NCI-H2081 treated with DMSO at 0.1 percent for 48 hours (cell line): ENCODE measurements at places on chromosomes 12 and 14.

DNA sequence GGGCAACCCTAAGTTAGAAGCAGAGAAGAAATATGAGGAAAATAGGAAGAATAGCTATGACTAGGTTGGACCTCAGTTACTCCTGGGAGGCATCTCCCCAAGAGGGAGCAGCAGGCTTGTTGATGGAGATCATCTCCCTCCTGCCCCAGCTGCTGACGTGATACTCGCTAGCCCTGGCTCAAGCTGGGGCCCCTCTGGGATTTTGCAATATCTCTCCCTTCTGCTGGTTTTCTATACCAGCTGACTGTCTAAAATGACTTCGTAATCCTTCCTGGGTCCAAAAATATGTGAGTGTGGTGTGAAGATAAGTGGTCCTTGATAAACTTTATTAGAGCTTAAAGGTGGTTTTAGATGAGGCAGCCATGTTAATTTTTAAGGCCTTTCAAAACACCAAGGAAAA, 4.5 kb upstream of the HECTD4 start:
- DNase-seq = no peak

- DNase-seq = no peak
Observed at GRCh38 chr12:115421796-115422709, 738.1 kb upstream of the TBX3 start.

- DNase-seq = no peak
Observed at GRCh38 chr12:15474766-15475165, 152.5 kb downstream of the PTPRO start.

DNA sequence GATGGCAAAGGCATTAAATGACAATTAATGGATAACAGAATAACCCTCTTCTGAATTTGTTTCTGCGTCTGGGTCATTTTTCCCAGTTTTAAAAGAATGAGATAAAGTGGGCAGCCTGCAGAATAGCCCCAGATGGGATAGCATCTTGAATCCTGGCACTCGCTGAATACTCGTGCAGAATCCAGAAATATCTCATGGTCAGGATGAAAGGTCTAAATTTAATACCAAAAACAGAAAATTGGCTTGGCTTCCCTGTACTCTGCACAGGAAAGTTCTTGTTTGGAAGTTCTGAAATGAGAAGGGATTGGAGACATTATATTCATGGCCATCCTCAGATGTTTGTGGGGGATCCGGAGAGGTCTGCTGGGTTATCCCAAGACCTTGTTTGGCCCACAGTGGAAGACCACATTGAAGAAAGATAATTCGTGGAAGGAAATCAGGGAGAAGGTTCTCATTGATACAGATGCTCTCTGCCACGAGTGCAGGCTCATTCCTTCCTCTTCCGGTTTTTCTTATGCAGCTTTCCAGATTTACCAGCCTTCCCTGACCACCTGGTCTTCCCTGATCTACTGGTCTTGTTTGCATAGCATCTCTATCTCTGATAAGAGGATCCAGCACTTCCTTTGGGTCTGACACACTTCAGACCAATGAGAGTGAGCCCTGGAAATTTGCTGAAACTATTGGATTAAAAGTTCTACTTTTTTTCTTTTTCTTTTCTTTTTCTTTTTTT, 6.0 kb upstream of the IFT81 start:
- DNase-seq = no peak

DNA sequence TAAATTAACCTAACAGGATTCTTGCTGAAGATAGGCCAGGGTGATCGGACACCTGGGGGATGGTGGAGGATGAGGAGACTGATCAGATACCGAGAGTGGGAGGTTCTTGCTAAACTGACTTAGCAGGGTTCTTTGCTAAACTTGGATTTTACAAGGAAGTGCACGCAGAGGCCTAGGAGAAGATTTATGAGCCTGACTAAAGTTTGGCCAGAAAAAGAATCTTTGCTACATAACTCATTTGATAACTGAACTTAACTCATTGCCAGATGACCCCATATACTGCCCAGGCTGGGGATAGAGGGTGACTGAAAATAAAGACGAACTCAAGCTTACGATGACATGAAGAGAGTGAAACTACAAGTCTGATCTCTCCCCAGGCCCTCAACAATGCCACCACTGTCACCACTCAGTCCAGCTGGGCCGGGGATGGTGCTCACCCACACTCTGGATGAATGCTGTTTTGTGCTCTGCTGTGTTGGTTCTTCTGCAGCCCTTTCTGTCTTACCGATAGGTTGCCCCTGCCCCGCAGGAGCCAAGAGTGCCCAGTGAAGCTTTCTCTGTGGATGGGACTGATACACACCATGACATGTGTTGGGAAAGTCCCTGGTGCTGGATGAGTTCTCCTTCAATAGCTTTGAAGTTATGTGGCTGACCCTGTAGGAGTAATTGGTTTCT, 29.0 kb downstream of the PPFIBP1 start:
- DNase-seq = no peak

GRCh38 chr12:95834572-95834971, 24.2 kb upstream of the SNRPF start:
- DNase-seq = no peak

DNA sequence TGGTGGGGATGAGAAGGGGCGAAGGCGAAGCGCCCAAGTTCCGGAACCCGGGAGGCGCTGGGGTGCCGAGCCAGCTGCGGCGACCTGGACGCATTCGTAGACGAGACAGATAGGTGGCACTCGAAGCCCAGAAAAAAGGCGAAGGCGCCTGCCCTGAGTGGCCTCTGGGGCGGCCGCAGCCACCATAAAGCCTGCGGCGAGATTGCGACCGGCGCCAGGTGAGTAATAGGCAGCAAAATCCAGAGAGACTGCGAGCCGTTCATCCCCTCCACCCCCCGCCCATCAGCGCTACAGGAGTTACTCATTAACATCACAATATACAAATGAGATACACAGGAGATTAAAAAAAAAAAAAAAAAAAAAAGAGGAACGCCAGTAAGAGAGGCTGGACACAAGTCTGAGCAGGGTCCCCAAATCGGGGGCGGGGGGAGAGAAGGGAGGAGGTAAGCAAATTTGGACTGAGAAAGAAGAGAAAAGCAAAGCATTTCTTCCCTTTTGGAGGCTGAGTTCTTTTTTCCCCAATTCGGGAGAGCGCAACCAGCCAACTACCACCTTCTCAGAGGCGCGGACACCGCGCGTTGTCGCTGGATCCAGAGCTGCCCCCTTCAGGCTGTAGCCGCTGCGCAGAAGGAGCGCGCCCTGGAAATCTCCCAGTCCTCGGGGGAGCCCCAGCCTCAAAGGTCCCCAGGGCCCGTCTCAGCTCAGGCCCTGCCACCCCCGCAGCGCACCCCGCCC, 15.7 kb downstream of the TBX3 start:
- no peak for DNase-seq

DNA sequence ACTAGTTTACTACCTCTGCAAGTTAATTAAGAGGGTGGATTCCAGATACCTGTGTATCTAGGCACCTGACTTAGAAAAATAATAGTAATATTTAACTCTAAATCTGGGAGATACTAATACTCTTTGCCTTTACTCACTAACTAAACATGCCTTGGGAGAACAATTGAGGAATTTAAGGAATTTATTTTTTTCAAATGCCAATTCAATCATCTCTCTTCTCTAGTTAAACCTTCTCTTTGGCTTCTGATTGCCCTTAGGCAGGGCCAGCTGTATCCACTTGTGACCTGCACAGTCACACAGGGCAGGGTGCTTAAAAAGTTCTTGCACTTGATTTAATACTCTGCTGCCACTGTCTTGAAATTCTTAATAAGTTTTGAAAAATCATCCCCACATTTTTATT, 142.4 kb downstream of the PLCZ1 start:
- DNase-seq = no peak

DNA sequence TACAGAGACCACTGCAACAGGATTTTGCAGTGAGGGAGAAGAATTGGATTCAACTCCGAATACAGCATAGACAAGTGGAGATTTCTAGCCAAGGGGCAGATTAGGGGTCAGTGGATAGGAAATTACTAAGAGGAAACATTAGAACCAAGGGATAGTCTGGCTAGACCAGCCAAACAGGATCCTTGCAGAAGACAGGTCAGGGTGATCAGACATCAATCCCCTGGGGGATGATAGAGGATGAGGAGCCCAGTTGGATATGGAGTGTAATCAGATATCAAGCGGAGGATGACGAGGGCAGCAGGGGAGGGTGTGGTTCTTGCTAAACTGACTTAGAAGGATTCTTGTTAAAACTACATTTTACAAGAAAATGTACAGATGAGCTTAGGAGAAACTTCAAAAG, 424.4 kb downstream of the DAD1 start:
- DNase-seq = no peak

- no peak for DNase-seq
Observed at GRCh38 chr12:132610051-132610759, at the start of gene LRCOL1. Gene LRCOL1, minus strand, starts transcription at chr12:132610582. Its CDS starts 4,331 bp downstream, at chr12:132606251.

GRCh38 chr12:104381731-104382480, 74.8 kb upstream of the CHST11 start:
- DNase-seq = no peak

- peak; percentile 43 for DNase-seq
Observed at GRCh38 chr14:34179727-34180126, 228.9 kb upstream of the EGLN3 start.

DNA sequence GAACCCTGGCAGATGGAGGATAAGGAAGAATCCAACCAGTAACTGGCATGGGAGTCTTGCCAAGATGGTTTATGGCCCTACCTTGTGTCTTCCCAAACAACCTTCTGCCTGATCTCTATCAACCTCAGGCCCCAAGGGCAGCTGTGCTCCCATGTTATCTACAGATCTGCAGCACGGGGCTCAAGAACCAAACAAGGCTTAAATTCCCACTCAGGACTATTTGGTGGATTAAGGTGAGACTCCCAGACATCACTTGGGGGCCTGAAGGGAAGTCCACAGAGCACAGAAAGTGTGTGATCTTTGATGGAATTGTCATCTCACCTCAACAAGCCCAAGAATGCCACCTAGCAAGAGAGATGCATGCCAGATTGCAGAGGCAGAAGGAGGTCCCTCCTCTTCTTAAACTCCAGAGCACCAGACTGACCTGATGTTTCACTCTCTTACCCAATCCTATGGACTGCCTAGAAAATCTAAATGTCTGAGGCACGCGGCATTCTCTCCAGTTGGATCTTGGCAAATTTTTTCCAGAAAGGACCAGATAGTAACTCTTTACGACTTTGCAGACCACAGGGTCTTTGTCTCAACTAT, 759.5 kb upstream of the TBX3 start:
- DNase-seq = no peak

- no peak for DNase-seq
Observed at GRCh38 chr12:1851151-1851701, 30.9 kb downstream of the LRTM2 start.

DNA sequence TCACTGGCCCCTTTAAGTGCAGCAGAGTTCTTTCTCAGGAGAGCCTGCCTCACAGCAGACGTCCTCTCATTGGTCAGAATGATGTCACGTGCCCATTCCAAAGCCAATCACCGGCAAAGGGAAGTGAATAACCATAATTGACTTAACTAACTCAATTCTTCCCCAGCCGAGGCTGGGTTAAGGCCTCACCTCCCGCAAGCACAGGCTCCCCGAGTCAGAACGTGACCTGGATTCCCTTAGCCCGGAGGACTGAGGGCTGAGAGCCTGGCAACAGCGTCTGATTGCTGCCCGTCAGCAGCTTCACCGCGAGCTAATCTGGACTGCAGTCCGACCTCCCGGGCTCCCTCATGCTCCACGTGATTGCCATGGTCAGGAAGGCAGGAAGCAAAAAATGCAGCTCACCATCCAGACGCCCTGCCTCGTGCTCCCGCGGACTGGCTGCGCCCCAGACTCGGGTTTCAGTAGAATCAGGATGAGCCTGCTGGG, 92.1 kb upstream of the FZD10 start:
- no peak for DNase-seq

- DNase-seq = no peak
Observed at GRCh38 chr12:111706145-111706544, 20.3 kb downstream of the ACAD10 start.

DNA sequence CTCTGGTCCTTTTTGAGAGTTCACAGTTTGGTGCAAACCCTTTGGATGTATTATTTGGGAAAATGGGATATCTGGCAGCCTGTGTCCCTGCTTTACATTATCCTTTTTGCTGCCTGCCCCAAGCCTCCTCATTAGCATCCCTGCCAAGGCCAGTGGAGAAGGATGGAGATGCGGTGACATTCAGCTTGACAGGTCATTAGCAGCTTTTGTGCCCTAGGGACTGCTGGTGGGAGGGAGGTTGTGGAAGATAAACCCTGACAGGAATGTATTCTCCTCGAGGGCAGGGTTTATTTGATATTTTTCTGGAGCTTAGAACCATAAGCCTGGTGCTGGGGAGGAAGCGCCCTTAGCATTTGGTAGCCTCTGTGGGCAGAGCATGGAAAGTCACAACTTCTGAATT, 49.3 kb downstream of the PTPN11 start:
- no peak for DNase-seq

DNA sequence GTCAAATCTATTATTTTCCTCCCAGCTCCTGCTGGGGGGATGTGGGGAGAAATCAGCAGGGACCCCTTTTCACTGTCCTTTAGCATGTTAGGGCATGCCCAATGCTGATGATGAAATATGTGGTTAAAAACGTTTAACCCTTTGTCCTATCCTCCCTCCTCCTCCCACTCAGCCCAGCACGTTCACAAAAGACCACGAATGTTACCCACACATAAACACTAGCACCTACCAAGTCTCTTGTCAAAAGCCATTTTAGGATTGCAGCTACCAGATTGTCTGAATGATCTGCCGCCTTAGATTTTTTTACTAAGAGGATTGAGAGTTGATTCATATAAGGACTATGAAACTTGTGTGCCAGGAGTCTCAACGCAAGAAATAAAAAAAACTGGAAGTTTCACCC, 70.4 kb downstream of the TBK1 start:
- no peak for DNase-seq

- no peak for DNase-seq
Observed at GRCh38 chr12:102429211-102430154, 50.9 kb downstream of the IGF1 start.

- no peak for DNase-seq
Observed at GRCh38 chr12:65585648-65586602, 238.4 kb upstream of the HMGA2 start.
